ENCODE measurements at places on chromosomes 16 and 17. TPM values are rescaled to one million over a fixed set of nuclear protein-coding genes. Genes with fewer than 3 reads are reported as not detected.

SPATA22 gene
- 2.2 TPM for total RNA-seq

- no peak for ATAC-seq
These were observed 9.2 kb downstream of the PMP22 start for GRCh38 chr17:15255713-15256454.

DNA sequence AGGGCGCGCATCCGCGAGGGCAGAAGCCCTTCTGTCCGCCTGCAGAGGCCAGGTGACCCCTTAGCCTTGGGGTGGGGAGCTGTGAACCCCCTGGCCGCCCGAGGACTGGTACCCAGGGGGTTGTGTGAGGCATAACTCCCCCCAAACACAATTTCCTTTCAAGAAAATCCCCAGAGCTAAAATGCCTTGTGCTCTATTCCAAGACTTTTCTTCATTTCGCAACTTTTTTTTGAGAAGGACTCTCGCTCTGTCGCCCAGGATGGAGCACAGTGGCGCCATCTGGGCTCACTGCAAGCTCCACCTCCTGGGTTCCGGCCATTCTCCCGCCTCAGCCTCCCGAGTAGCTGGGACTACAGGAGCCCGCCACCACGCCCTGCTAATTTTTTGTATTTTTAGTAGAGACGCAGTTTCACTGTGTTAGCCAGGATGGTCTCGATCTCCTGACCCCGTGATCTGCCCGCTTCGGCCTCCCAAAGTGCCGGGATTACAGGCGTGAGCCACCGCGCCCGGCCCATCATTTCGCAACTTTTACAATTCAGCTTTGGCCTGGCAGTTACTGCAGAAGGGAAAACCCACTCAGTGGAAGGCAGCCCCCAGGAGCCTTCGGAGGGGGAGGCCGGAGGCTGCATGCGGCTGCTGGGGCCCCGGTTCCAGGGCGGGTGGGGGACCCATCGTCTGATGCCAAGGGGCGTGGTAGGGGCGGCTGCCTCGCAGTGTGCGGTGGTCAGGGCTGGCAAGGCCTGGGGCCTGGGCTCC is 963 bp upstream of the APRT start:
- peak; percentile 34 for ATAC-seq

ACBD4 gene
- total RNA-seq: 28.8 TPM

KRT36 gene
- not detected for total RNA-seq

FNDC8 gene
- total RNA-seq: not detected

- peak; percentile 33 for ATAC-seq
These were observed 21.6 kb upstream of the BAHCC1 start for GRCh38 chr17:81373536-81374160.

KRT28 gene
- total RNA-seq: not detected

SLC13A2 gene
- 0.37 TPM for total RNA-seq

GRCh38 chr16:54412777-54413455 is 126.3 kb upstream of the IRX3 start:
- ATAC-seq: no peak

- no peak for ATAC-seq
These were observed 2.6 kb downstream of the APRT start for GRCh38 chr16:88809068-88809675.

LLGL2 gene
- total RNA-seq: 5.8 TPM

- no peak for ATAC-seq
These were observed 79.4 kb downstream of the SDK2 start for GRCh38 chr17:73564843-73565242.

DNA sequence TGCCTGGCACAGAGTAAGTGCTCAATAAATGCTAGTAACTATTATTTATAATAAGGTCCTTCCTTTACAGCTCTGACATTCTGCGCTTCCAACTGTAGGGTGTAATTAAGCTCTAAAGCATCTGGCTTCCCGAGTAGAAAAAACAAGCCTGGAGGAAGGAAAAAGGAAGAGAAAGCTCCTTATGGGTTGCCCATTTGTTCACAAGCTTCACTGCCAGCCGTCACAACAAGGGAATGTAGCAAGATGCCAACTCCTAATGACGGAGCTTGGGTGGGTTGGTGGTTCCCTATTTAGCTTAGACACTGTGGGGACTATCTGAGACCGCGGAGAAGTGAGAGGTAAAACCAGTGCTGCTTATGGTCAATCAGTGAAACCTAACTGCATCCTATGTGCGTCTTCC is 7.3 kb upstream of the RPRML start:
- no peak for ATAC-seq

GRCh38 chr16:22023505-22023904 is 15.6 kb downstream of the MOSMO start:
- no peak for ATAC-seq

HYDIN gene
- 7.1 TPM for total RNA-seq

- no peak for ATAC-seq
These were observed 37.2 kb upstream of the GAN start for GRCh38 chr16:81277541-81278080.

ADGRG1 gene
- 20.1 TPM for total RNA-seq

DNA sequence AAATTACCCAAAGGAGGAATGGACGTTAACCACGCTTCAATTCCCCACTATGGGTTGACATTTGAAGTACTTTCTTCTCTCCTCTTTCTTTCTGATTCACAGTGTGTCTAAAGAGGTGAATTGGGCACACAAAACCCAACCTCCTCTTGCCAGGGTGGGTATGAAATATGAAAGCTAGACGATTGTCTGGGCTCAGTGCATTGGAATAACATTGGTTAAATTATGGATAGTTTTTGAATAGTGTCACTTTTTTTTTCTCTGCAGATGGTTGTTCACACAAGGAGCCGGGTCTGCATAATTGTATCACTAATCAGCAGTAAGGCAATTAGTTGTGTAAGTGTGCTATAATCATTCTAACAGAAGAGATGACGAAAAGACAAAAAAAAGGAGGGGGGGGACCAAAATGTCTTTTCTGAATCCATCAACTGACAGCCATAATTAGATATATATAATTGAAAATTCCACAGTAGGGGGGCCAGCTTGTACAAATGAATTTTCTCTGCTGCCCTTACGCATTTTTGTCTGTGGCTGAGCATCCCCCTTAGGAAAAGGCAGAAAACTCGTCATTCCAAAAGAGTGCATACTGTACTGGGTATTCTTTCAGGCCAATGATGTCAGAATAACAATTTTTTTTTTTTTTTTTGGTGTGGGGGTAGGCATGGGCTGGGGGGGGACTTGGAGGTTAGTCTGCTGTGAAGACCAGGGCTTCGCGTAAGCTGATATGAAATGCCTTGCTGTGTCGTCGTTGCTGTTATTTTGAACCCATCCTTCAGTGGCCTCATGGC is 307.5 kb upstream of the SALL1 start:
- ATAC-seq: no peak

GRCh38 chr17:42027961-42028790 is 8.3 kb downstream of the NKIRAS2 start:
- ATAC-seq: no peak

GRB7 gene
- not detected for total RNA-seq

DNA sequence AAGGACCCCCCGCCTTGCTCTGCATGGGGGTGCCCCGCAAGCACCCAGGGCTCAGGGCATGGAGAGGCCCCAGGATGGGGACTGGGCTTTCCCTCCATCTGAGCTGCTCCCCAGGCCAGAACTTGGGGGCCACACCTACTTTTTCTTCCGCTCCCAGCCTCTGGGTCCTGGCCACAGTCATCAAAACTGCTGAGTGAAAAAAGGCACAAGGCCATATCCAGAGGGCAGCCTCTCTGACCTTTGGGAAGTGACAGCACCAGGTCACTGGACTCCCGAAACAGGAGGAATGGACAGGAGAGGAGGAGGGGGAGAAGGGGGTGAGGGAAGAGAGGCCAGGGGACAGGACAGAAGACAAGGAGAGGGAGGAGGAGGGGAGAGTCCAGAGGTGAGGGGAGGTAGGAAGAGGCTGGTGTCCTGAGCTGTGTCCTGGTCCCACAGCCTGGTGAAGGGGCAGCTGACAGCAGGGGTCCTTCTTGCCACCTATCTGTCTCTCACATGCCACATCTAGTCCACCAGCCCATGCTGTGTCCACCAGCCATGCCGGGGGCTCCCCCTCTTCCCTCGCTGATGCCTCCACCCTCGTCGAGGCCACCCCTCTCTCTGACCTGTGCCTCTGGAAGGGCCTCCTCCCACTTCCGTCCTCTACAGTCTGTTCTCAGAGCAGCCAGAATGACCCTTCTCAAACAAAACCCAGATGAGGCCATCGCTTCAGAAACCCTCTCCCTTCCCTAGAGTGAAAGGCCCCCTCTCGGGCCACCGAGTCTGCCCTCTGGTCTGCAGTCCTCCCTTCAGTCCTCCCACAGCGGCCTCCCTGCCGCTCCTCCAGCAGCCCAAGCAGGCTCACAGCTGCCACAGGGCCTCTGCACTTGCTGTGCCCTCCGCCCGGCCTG is 73.9 kb upstream of the TOB1 start:
- no peak for ATAC-seq

Measured in gastroesophageal sphincter (tissue), 4 donors.